ENCODE measurements at places on chromosomes 4 and X.

GRCh38 chrX:68894513-68895340 lies 65.9 kb downstream of the EFNB1 start:
- peak; percentile 61 for DNase-seq

DNA sequence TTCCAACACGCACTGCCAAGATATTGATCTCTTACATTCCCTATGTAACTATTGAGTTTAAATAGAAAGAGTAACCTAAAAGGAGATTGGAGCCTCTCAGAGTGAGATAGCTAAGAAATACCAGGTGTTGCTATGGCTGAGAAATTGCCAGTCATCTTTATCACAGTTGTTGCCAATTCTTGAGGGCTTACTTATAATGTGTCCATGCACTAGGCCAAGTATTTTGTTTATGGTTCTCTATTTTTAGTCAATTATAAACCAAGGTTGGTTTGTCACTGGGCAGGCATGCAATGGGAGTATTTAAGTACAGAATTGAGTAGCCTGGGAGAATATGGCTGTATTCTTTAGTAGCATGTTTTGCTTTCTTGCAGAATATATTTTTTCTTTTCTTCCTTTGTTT lies 201.6 kb downstream of the TEX13A start:
- DNase-seq = no peak

DNA sequence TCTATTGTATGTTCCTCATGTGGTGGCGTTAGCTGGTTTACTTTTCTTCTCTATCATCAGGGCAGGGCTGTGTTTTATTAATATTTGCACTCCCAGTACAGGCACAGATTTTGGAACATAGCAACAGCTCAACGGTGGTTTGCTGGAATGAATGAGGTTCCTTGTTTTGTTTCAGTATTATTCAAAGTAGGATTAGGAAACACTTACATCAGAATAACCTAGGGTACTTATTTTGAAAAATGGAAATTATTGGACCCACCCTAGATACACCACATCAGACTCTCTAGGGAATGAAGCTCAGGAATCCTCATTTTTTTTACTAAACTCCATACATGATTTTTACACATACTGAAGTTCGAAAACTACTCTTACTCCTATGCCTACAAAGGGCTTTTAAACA lies 108.8 kb upstream of the ENPEP start:
- no peak for DNase-seq

DNA sequence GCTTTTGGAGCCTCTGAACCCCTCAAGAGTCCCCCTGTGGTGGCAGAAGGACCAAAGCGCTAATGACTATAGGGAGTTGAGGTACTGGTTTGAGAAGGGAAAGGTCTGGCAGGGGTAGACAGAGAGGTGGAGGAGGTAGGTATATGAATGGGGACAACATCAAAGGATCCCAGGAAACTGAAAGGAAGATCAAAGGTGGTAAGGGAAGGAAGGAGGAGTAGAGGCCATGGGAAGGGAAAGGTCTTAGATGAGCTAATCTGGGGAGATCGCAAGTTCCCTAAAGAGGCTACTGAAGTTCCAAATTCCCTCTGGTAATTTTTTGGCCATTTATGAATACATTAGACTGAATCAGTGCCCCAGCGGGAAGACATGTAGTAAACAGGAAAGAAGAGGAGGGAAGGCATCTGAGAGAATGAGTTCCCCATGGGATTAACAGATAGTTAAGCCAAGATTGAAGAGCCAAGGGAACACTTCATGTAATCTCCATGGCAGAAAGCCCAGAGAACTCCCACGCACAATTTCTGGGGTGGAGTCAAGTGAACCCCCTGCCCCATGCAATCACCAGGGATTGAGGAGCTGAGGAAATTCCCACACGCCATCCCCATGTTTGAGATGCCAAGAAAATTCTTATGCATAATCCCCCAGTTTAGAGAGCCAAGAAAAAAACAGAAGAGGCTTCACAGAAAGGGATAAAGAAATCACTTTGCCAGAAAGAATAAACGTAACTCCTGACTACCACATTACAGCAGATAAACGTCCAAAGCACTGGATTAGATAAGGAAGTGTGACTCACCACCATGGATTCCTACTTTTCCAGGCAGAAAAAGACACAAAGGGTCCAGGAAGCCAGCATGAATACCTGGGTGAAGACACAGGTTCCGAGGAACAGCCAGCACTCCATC lies 25.8 kb downstream of the ZNF630 start:
- no peak for DNase-seq

- DNase-seq = no peak
These were observed 54.0 kb upstream of the TACR3 start for GRCh38 chr4:103773691-103774231.

DNA sequence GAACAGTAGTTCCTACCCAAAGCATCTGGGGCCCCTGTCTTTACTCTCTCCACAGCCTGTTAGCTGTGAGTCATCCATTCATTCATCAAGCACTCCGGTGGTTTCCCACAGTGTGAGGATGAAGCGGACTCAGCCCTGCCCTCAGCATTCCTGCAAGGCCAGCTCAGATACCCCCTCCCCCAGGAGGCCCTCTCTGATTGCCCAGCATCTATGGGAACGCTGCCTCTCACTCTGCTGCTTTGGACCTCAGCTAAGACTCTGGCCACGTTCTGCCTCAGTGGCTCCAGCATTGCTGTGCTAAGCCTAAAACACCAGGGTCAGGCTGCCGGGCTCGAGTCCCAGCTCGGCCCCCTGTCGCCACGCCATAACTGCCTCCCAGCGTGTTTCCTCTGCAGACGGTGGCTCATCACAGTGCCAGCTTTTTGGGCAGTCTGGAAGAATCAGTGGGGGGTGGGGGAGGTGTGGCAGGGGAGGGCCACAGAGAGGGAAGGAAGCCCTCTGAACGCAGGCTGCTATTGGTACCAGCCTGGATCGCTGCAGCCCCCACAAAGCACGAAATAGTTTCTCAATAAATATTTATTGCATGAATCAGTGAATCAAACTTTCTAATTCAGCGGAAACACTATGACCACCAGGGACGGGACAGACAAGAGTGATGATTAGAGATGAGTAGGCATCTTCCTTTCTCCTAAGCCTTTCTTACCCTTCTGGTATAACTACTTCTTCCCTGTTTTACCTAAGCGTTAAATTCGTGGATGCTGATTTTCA lies 74.4 kb downstream of the SORCS2 start:
- no peak for DNase-seq

DNA sequence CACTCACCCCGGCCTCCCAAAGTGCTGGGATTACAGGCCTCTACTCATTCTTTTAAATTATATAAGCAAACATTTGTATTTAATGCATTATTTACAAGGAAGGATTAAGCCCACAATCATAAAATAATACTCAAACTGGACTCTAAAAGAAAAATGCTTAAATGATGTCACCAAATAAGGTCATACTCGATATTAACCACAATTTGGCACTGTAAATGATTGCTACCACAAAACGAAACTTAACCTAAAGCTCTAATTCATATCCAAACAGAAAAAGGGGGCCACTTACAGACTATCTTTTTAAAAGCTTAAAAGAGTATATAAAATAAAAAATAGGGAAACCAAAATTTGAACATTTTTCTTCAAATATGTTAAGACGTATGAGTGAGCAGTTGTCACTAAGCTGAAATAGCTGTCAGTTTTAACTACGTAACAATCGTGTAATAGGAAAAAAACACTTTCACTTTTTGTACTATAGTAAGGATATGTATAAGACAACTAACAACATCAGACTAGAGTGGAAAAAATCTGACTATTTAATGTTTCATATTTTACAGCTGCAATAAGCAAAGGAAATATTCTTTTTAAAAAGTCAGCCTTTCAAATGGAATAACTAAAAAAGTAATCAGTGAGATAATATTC lies 108.2 kb upstream of the GPR34 start:
- DNase-seq = no peak

DNA sequence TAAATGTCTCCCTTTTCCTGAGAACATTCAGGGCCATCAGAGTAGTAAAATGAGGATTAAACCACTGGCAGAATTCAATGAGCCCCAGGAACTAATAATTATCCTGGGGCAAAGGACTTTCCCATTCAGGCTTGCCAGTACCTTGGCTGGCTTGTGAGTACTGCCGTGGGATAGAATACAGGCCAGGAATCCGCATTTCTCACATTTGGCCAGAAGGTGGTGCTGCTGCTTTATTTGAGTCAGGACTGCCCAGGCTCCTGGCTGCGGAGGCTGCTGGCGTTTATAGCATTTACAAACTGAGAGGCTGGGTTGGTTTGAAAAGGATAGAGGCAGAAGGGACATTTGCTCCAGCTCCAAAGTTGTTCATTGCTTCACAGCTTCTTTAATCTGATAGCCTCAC lies 91.4 kb downstream of the RTL9 start:
- DNase-seq = peak; percentile 70

- DNase-seq = no peak
These were observed 379.7 kb downstream of the SPRY1 start for GRCh38 chr4:123776267-123776666.

DNA sequence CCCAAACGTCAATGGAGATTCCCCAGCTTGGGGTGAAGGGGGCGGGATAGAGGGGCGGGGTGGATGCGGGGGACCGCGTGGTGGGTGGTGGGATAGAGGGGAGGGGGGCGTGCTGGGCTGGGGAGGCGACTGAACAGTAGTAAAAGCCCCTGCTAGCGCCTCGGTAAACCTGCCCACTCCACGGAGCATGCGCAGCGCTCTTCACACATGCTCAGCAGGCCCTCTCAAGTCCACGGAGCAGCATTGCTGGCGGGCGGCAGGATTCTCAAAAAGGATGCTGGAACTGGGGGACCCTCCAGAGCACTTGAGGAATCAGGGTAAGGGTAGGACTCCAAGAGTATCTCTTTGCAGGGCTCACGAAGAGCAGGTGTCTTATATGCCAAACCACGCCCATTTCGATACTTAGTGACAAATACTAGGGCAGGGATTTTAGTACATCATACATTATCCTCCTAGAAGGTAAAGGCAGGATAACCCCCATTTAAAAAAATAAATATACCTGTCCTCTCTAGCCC lies 378 bp upstream of the RPS6KA6 start:
- peak; percentile 7 for DNase-seq

- no peak for DNase-seq
These were observed 259.8 kb downstream of the QDPR start for GRCh38 chr4:17252131-17252530.

DNA sequence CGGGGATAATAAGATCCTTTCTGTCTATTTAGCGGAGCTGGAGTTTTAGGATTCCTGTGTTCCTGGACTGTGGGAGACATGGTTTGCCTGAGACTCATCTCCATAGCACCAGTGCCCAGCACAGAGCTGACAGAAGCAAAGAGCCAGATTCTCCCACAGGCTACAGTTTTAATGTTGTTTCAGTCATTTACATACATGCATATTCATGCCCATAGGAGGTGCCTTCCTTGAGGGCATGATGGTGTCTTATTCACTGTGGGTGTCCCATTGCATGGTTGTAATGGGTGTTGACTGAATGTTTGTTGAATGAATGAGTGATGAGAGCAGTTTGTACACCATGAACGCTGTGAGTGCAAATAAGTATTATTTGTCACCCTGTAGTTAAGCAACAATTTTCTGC lies 260.6 kb downstream of the EVC2 start:
- no peak for DNase-seq

DNA sequence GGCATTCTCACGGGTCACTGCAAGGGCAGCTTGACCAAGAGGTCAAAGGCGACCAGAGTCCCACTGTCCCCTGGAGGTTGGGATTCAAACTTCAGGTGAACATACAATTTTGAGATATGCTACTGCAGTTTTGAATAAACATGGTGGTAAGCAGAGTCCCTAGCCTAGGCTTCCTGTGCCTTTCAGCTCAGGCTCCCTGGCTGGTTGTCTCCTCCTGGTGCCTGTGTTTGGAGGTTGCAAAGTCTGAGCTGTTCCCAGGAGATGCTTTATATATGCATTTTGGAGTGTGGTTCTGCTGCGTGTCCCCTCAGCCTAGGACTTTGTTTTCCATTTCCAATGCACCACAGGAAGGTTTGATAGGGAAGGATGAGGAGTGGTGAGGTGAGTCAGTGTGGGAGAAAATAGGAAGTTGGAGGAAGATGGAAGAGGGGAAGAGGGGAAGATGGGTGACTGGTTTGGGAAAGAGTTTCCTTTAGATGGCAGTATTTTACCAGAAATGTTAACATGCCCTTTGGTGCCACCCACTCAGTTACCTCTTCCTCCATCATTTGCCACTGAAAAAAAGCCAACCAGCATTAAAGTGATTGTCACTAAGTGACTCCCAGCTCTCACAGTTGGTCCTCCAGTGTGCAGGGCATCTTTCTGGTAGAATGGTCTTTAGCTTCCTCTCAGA lies 211.7 kb upstream of the AGTR2 start:
- DNase-seq = peak; percentile 42

GRCh38 chr4:98728871-98729270 lies 70.5 kb upstream of the TSPAN5 start:
- no peak for DNase-seq
